ENCODE measurements at places on chromosomes 4 and X.

DNA sequence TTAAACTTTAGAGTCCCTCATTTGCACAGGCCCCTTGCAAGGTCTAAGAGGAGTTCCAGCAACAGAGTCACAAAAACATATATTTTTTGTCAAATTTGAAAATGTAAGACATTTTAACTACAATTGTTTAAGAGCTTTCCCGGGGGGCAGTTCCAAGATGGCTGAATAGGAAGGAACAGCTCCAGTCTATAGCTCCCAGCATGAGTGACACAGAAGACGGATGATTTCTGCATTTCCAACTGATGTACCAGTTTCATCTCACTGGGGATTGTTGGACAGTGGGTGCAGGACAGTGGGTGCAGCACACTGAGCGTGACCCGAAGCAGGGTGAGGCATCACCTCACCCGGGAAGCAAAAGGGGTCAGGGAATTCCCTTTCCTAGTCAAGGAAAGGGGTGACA lies 71.4 kb upstream of the NMU start:
- no peak for DNase-seq

DNA sequence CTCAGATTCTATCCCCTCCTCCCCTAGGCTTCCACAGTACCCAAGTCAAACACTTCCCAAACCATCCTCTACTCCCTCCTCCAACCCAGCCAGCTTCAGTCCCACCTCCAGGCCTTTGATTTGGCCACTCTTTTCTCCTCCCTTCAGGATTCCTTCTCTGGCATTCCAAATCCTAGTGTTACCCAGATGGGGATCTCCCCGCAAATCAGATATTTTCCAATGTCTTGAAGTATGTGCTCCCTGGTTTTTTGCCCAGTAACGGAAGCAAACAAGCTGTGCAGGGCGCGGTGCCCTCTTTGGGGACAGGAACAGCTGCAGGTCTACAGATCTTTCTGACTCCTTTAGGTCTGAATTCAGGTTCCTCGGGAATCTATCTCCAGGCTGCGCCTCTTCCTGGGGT lies 2.2 kb upstream of the SYN1 start:
- no peak for DNase-seq

GRCh38 chr4:99845708-99846469 lies 29.3 kb downstream of the DAPP1 start:
- no peak for DNase-seq

DNA sequence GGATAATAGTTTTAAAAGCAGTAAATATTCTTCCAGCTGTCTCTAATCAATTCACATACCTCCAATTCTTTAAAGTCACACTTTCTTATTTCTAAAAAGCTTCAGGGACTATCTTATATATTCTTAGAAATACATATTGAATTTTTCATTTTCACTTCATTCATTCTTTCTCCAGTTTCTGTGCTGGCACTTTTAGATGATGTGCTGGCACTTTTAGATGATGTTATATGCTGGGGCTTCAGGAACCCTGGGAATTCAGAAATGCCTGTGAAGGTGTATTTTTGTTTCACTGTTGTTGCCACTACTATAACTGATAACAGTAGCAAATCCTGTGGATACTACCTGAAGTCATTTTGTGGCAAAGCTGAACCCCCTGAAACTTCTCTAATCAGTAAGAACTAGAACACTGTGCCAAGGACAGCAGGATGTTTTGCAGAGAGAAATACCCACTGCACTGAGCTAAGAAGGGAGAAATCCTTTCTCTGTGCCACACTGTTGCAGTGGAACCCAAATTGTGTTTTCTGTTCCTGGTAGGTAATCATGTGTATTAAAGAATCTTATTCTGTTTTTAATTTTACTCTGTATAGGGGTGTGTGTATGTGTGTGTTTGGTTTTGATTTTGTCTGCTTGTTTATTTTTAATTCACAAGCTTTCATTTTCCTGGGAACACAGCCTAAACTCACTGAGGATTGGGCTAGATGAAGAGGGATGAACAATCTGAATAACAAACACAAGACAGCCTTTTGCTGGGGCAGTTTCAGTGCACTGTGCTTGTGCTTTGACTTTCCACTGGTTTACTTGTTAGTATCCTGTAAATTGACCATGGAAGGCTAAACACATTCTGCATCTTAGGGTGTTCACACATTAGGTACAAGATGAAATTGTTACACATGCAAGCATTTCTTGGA lies 898.3 kb downstream of the CCSER1 start:
- no peak for DNase-seq

GRCh38 chr4:80386281-80386886 lies 50.9 kb downstream of the CFAP299 start:
- no peak for DNase-seq

GRCh38 chr4:53545273-53545672 lies 46.0 kb downstream of the LNX1 start:
- DNase-seq, result no peak

- DNase-seq, result no peak
Observed at GRCh38 chr4:113173793-113174264, 124.4 kb downstream of the ANK2 start.

GRCh38 chr4:38499101-38499500 lies 164.9 kb upstream of the KLF3 start:
- DNase-seq, result no peak

GRCh38 chr4:77037736-77038135 lies 38.1 kb downstream of the CCNI start:
- DNase-seq, result no peak

DNA sequence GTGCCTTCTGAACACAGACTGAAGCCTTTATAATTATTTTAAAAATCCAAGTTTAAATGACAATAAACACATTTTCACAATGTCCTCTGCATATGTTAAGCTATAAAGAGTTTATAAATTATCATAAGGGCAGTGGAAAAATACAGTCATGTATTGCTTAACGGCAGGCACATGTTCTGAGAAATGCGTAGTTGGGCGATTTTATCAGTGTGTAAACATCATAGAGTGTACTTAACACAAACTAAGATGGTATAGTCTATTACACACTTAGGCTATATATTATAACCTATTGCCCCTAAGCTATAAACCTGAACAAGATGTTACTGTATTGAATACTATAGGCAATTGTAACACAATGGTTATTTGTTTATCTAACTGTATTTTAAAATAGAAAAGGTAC lies 254.7 kb downstream of the GABRG1 start:
- no peak for DNase-seq
